Activated T-helper 17 cell treated with anti-CD3 and anti-CD28 coated beads, Interleukin-2, amount 50 U/mL, for 72 hours (primary cell): ENCODE measurements at places on chromosomes 2 and 18.

- peaks cover 26% of the 10 kb centered on the region for H3K4me1 ChIP-seq
- no peak overlapping the region for H3K4me3 ChIP-seq
- ATAC-seq, result no peak
- no peaks in the 10 kb centered on the region for H3K27me3 ChIP-seq
- peaks cover 33% of the 10 kb centered on the region for H3K36me3 ChIP-seq
These were observed 81.9 kb downstream of the TMEM131 start for GRCh38 chr2:97913846-97914245.

- no peak overlapping the region for H3K27ac ChIP-seq
- H3K27me3 ChIP-seq, result no peaks in the 10 kb centered on the region
- peaks cover 9% of the 10 kb centered on the region for H3K4me1 ChIP-seq
- no peak overlapping the region for H3K4me3 ChIP-seq
- no peaks in the 10 kb centered on the region for H3K36me3 ChIP-seq
- ATAC-seq, result no peak
These were observed 80.3 kb downstream of the SPP2 start for GRCh38 chr2:234130777-234131181.

DNA sequence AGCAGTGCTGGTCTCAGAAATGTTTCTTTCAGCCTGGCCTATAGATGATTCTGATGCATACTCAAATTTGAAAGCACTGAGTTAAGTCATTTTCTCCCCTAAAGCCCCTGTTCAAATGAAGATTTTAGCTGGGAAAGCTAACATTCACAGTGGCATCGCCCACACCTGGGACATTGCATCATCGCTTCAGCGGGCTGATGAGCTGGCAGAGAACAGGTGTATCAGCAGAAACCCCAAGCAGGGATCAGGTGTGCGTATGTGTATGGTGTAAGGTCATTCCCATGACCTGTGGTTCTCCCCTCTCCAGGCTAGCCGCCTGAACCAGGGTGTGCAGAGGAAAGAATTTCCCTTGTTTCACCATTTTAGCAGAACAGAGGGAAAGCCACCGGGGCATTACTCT is 56.3 kb downstream of the EPAS1 start:
- ATAC-seq, result no peak
- no peaks in the 10 kb centered on the region for H3K27me3 ChIP-seq
- no peak overlapping the region for H3K4me3 ChIP-seq
- no peak overlapping the region for H3K27ac ChIP-seq
- peaks cover 28% of the 10 kb centered on the region for H3K4me1 ChIP-seq

- ATAC-seq, result no peak
- no peak overlapping the region for H3K4me3 ChIP-seq
- no peaks in the 10 kb centered on the region for H3K4me1 ChIP-seq
- no peaks in the 10 kb centered on the region for H3K27me3 ChIP-seq
- no peak overlapping the region for H3K27ac ChIP-seq
These were observed 52.3 kb downstream of the THOC1 start for GRCh38 chr18:215448-216010.
